Activated T-cell treated with anti-CD3 and anti-CD28 coated beads, Interleukin-2, amount 50 U/mL, for 4 hours (primary cell): ENCODE measurements at places on chromosomes 4 and X.

- DNase-seq, result no peak
Observed at GRCh38 chrX:1384658-1385252, 7.2 kb downstream of the SLC25A6 start.

GRCh38 chr4:16772366-16772850 lies 126.0 kb downstream of the LDB2 start:
- no peak for DNase-seq

GRCh38 chr4:168928346-168928745 lies 81.7 kb downstream of the CBR4 start:
- no peak for DNase-seq

- DNase-seq, result no peak
Observed at GRCh38 chr4:184102488-184102887, 115.2 kb downstream of the ENPP6 start.

- peak; percentile 88 for DNase-seq
Observed at GRCh38 chr4:102500696-102501446, at the start of gene NFKB1. NFKB1 (plus strand) TSS chr4:102501359; CDS start chr4:102525519, 24,160 bp downstream.

DNA sequence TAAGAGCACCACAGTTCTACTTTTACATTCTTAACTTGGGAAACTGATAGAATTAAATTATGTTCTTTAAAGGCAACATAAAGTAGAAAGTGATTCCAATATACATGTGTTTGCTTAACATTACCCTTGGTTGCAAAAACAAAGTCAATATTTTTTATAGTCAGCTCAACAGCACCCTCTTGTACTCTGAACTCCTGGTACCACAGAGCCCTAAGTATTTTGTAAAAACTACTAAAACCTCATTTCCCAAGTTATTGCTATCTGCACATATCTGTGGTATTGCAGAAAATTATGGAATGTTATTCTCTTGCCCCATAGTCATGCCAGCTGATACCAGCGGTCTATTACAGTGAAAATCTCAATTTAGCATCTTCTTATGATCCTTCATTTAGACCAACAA lies 2.9 kb downstream of the KIF4A start:
- DNase-seq, result no peak

DNA sequence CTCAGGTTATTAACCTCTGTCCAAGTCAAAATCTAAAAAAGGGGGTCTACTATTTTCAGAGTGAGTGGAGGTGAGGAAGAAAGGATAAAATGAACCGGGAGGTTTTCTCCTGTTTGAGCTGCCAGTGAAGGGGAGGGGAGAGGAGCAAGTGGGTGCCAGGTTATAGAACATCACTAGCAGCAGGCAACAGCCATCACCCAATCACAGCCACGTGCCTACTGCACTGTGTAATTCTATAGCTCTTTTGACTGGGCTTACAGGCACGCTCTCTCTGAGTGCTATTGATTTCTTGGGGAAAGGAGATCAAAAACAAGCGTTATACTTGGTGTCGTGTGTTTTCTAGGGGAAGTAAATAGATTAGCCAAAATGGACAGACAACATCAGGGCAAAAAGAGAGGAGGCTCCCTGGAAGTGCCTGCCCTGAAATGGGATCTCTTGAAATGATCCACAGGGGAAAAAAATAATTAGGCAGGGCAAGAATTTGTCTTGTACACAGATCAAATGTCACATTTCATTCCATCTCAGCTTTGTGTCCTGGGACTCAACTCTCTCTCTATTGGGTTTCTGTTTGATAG lies 300.5 kb upstream of the LCORL start:
- DNase-seq, result no peak

GRCh38 chr4:42541647-42542046 lies 115.3 kb downstream of the ATP8A1 start:
- DNase-seq, result no peak
